ENCODE measurements at places on chromosomes 1 and 21.

DNA sequence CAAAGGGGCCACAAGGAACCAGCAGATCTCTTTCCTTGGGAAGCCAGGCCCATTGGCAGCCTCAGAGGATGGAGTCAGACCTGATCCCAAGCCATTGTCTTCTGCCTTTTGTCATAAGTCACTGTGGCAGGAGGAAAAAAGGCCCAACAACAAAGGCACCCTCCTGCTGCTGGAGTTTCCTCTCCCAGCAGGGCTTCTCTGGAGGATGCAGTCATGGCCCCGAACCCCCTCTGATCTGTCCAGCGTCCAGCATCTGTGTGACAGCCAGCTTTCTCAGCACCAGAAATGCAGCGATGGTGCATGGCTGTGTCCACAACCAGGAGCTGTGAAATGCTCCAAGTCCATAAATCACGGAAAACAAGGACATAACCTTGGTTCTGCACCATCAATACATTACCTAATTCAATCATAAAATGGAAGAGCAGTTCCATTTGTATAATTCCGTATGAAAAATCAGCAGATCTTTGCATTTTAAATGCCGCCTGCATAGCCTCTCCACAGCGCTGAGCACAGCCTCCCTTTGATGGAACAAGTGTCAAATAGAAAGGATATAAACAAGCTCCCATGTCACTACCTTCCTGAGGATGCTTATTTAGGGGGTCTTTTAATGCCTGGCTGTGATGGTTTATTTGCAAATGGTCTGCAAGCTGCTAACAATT is 30.6 kb downstream of the AJAP1 start:
- DNase-seq: peak; percentile 28

GRCh38 chr1:54519709-54520108 is 28.3 kb upstream of the ACOT11 start:
- no peak for DNase-seq

- no peak for DNase-seq
Measured at GRCh38 chr1:25199819-25200620, 32.3 kb downstream of the SYF2 start.

DNA sequence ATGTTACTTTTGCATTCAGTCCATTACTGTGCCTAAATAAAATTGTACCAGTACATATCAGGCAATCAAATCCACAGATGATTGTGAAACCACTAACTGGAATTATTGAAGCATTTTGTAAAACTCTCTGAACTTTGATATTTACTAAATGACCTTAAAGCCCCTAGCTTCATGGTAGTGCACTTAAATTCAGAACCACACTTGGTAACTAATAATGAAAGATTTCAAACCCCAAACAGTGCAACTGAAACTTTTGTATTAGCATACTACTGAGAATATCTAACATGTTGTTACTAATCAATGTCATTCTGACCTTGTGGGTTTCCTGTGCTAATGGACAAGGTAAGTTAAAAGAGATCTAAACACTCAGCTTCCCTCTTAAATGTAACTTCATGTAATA is at the start of gene CFHR3:
Gene CFHR3 (plus strand): TSS at position 238 of the 400 bp plus-strand sequence. CDS start 47 bp downstream, at position 285.
- DNase-seq: no peak

DNA sequence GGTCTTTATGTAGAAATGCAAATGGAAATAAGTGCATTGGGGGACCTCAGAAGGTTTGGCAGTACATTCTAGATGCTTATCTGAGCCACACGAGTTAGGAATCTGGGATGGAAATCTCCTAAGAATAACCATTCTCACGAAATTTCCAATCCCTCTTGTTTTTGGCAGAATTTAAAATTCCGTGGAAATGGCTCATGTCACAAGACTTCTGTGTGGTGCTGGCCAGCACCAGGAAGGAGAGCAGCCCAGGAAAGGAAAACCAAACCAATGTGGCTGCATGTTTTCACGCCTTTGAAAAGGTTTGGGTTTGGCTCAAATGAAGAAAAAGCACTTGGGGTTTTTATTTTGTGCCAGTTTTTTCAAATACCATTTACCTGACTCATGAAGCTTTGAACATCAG is 80.1 kb upstream of the KCNK2 start:
- DNase-seq: no peak

DNA sequence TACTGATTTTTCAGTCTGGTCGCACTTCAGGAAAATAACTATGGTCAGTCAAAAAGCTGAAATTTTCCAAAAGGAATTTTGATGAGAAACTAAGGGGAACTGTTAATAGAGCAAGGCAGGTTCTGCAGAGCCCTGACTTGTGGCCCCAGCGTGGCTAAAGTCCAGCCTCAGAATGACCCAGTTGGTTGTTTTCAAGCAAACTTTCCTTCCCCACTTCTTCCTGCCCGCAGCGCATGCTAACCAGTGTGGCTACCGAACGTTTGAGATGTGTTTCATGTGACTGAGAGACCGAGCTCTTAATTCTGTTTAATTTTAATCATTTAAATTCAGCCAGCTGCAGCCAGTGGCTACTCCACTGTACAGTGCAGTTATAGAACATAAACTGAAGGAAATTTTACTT is 6.2 kb upstream of the IL10RB start:
- no peak for DNase-seq

GRCh38 chr1:29931477-29932175 is 695.3 kb downstream of the PTPRU start:
- DNase-seq: peak; percentile 43

- no peak for DNase-seq
Measured at GRCh38 chr1:198359024-198359653, 181.3 kb downstream of the ATP6V1G3 start.

- DNase-seq: no peak
Measured at GRCh38 chr1:181181792-181182585, 93.5 kb downstream of the IER5 start.

DNA sequence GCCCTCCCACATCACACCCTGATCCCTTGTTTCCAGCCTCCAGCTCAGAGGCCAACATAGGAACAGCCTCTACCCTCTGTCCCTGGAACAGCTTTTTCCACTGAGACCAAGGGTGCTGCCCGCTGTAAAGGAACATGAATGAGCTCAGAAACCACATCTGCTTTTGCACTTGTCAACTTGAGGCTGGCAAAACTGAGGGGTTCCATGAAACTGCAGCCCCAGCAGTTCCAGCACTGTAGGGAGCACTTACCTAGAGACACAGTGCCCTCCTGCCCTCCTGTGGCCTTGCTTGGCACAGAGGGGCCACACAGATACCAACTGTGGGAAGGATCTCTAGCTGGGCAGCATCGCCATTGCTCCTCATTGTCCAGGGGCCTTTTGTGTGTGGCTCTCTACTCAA is 51.7 kb downstream of the ITPKB start:
- DNase-seq: no peak

GRCh38 chr1:186511761-186512637 is 51.1 kb upstream of the PDC start:
- DNase-seq: no peak

GRCh38 chr1:161398900-161399256 is 31.2 kb upstream of the CFAP126 start:
- DNase-seq: no peak

GRCh38 chr1:245433561-245433960 is 278.8 kb downstream of the KIF26B start:
- no peak for DNase-seq

GRCh38 chr1:64920941-64921589 is 45.3 kb downstream of the JAK1 start:
- no peak for DNase-seq

DNA sequence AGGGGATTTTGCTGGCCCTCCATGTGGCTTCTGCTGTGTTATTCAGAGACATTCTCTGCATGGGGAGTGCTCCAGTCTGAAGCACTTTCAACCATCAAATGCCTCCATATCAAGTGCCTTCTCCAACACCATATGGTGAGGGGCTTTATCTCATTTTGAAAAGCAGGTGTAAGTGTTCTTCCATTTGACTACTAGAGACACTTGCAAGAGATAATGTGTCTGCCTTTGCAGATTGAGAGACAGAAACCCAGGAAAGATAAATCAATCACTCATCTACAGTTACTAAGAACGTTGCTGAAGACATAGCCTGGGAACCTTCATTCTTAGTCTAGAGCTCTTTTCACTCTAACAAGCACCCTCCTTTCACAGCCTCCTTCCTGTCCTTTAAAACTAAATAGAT is 29.5 kb upstream of the REG4 start:
- no peak for DNase-seq

- no peak for DNase-seq
Measured at GRCh38 chr1:159763686-159764085, 17.1 kb upstream of the DUSP23 start.

DNA sequence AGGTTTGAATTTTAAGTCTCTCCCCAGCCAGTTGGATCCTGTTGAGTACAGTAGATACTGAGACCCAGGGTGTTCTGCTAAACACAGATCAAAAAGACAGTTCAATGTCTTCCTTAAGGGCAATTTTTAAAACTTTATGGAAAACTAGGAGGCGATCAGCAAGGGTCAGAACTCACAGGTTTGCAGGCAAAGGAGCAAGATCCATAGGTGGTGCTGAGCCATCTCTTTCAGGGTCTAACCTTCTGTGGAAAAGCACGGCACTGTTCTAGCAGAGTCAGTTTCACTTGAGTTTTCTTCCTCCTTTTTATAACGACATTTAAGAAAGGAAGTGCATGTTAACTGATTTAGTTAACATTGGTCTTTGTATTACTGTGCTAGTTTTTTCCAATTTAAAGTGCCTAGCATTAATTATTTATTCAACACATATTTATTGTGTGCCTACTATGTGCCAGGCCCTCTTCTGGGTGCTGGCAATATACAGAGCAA is at the start of gene CD84:
Gene CD84 (minus strand): TSS at position 281 of the 486 bp plus-strand sequence. CDS start 59 bp downstream, at position 222.
- no peak for DNase-seq

Measured in NT2/D1 (cell line).